ENCODE measurements at places on chromosomes 1 and 21.

DNA sequence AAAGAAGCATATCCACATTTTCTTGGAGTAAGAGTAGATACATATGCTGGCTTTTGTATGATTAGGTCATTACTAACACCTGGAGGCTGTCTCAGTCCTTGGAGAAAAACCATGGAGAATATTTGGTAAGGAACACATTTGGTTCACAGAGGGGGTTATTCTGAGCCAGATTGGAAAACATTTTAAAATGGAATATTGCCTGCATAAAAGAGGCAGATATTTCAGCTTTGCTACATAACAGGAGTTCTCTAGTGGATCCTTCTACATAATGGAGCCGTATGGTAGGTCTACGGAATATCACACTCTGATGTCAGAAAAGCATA lies 415.1 kb downstream of the ADGRL2 start:
- no peak for DNase-seq

DNA sequence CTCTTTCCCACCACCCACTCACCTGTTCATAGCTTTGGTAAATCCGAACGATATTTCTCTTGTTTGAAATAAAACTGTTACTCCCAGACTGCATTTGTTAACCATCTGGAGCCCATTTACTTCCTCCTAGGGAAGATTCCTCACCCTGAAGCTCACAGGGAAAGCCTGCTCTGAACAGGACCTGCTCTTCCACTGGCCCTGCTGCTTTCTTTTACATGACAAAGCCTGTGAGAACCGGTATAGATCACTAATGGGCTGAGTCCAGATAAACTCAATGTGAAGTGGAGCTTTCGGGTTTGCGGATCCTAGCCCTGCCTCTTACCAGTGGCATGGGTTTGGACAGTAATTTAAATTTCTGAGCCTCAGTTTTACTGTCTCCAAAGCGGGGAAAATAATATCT lies 45.2 kb downstream of the FAM163A start:
- no peak for DNase-seq

GRCh38 chr1:225651376-225651871 lies 1.5 kb downstream of the ENAH start:
- DNase-seq: no peak

- no peak for DNase-seq
Measured at GRCh38 chr1:209774592-209774991, 9.8 kb downstream of the C1orf74 start.

DNA sequence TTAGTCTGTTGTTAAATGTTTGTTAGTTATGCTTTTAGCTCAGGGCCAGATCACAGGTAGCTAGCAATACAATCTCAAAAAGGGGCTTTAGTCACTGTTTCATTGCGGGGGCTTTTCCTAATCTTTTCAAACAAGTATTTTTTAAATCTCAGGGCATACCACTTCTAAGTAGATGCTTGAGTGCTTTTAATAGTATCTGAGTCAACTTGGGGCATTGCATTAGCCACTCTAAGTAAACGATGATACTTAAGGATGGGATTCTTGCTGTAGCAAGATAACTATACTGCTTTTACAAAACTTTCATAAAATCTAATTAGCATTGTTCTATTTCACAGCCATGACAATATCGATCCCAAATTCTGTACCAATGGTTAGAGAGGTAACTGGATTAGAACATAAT lies 11.6 kb downstream of the CDC42BPA start:
- DNase-seq: no peak

All from stimulated activated CD8-positive, alpha-beta memory T cell treated with anti-CD3 and anti-CD28 coated beads, Interleukin-7, amount 100 ng/mL, for 1 hour (primary cell).